Activated T-helper 17 cell treated with anti-CD3 and anti-CD28 coated beads, Interleukin-2, amount 50 U/mL, for 72 hours (primary cell): ENCODE measurements at places on chromosomes 7 and 10. TPM values are rescaled to one million over a fixed set of nuclear protein-coding genes. Genes with fewer than 3 reads are reported as not detected.

CACNA2D1 gene
- not detected for total RNA-seq

DMTF1 gene
- total RNA-seq = 90.4 TPM

DNA sequence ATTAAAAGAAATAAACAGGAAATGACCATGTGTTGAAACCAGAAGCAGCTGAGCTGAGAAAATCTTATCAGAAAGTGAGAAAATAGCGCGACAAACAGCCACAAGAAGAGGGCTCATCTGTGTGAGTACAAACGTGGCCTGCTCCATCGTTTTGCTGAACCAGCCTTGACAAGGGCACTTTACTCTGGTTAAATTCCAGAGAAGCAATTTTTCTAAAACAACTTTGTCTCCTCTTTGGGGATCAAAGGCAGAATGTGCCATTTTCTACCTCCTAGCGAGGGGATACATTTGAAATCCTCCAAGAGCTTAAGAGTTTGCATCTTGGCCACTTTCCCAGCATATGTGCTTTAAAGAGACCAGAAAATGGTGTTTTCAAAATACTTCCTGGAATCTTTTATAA is 51.3 kb upstream of the VIPR2 start:
- no peaks in the 10 kb centered on the region for H3K36me3 ChIP-seq
- peak overlapping the region; percentile 39 for H3K4me3 ChIP-seq
- peak; percentile 34 for ATAC-seq

- H3K27me3 ChIP-seq = peaks cover 4% of the 10 kb centered on the region
- no peaks in the 10 kb centered on the region for H3K36me3 ChIP-seq
- H3K27ac ChIP-seq = peak overlapping the region; percentile 5
- H3K4me3 ChIP-seq = no peak overlapping the region
Measured at GRCh38 chr10:44935201-44935965, 24.2 kb upstream of the RASSF4 start.

GRCh38 chr10:34163075-34163905 is 651.8 kb downstream of the PARD3 start:
- H3K27ac ChIP-seq = no peak overlapping the region
- H3K4me1 ChIP-seq = no peaks in the 10 kb centered on the region
- peaks cover 3% of the 10 kb centered on the region for H3K27me3 ChIP-seq
- no peak for ATAC-seq
- no peak overlapping the region for H3K4me3 ChIP-seq

JAZF1 gene
- 5.6 TPM for total RNA-seq

DNA sequence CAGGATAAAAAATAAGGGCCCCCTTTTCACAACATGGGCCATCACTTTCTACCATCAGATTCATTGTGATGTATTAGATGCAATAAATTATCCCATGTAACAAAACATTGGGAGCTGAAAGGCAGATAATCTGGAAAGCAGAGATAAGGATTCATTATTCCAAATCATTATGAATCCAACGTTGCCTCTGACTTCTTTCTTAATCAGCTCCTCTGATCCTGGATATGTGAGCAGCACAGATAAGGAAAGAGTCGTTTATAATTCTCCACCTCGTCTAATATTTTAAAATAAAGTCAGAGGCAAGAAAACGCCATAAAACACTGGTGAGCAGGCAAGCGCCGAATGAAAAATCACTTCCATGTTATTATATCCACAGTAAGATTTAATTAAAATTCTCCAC is 13.8 kb upstream of the GATA3 start:
- H3K4me3 ChIP-seq = no peak overlapping the region
- H3K4me1 ChIP-seq = peaks cover 39% of the 10 kb centered on the region
- no peak for ATAC-seq

DNA sequence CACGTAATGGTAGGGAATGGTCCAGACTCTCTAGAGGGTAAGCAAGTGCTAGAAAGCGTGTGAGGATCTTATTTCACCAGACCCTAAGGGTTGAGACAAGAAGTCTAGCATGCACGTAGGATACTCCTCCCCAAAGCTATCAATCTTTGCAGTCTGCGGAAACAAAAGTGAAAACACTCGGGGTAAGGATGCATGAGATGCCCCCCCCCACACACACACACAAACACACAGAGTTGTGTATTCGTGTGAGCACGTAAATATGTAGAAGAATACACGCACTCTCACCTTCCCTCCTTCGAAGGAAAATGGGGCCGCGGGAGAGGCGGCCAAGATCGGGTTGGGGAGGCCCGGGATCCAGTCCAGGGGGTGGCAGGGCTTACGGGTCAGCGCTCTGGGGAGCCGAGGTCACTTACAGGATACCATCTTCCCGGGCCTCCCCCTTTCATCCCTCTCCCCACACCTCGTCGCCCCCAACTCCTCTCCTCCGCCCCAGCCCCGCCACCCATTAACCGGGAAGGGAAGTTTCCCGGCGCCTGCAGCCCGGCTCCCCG is 455 bp downstream of the CUL2 start:
- H3K27me3 ChIP-seq = no peaks in the 10 kb centered on the region
- peaks cover 35% of the 10 kb centered on the region for H3K4me1 ChIP-seq
- H3K4me3 ChIP-seq = peak overlapping the region; percentile 92
- peaks cover 9% of the 10 kb centered on the region for H3K36me3 ChIP-seq
- peak; percentile 15 for ATAC-seq

GRCh38 chr7:33562996-33563395 is 342.3 kb upstream of the BMPER start:
- no peaks in the 10 kb centered on the region for H3K36me3 ChIP-seq
- H3K27ac ChIP-seq = no peak overlapping the region
- no peaks in the 10 kb centered on the region for H3K4me1 ChIP-seq

DNA sequence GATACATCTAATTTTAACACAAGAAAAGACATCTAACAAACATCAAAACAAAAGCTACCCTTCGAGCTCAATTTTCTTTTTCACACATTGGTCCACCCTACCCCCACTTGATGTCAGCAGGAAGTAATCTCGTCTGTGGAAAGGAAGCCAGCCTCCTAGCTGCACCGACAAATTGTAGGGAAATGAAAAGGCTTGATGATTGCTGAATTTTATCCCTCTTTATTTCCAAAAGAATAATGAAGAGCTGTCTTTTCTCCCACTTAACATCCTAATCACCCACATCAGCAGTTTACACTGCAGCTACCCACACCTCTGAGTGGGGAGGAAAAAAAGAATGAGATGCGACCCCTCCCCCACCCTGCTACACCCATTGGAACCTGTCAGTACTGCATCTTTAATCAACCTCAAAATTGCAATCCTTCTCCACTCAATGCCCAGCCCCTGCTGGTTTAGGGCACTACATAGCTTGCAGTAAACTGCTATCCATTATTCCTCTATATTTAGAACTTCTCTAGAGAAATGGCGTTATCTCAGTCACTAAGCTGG is 10.6 kb upstream of the CPVL start:
- no peaks in the 10 kb centered on the region for H3K36me3 ChIP-seq
- H3K4me3 ChIP-seq = no peak overlapping the region
- H3K27ac ChIP-seq = no peak overlapping the region
- peaks cover 7% of the 10 kb centered on the region for H3K27me3 ChIP-seq

USP54 gene
- total RNA-seq = 6.3 TPM
